ENCODE measurements at places on chromosomes 12 and 14.
A peak's percentile ranks its signal among the peaks of the same experiment; 100 is the strongest.

DNA sequence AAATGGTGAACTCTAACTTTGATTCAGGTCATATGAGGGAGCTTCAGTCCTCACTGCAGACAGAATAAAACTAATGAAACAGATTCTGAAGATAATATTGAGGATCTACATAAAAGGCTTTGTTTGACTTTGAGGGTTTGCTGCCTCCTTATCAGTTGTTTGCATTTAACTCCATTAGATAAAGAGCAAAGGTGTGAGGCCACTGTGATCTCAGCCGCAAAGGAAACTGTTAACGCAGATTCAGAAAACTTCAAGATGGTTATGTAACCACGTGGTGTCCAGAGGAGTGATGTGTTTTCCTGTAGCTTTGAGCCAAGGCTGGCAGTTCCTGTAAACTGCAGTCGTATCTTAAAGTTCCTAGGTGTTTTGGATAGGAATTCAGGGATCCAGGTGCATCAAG, 67.8 kb downstream of the METTL25 start:
- no peak for DNase-seq

- peak; percentile 52 for DNase-seq
Measured at GRCh38 chr12:68358532-68359485, 26.6 kb upstream of the MDM1 start.

DNA sequence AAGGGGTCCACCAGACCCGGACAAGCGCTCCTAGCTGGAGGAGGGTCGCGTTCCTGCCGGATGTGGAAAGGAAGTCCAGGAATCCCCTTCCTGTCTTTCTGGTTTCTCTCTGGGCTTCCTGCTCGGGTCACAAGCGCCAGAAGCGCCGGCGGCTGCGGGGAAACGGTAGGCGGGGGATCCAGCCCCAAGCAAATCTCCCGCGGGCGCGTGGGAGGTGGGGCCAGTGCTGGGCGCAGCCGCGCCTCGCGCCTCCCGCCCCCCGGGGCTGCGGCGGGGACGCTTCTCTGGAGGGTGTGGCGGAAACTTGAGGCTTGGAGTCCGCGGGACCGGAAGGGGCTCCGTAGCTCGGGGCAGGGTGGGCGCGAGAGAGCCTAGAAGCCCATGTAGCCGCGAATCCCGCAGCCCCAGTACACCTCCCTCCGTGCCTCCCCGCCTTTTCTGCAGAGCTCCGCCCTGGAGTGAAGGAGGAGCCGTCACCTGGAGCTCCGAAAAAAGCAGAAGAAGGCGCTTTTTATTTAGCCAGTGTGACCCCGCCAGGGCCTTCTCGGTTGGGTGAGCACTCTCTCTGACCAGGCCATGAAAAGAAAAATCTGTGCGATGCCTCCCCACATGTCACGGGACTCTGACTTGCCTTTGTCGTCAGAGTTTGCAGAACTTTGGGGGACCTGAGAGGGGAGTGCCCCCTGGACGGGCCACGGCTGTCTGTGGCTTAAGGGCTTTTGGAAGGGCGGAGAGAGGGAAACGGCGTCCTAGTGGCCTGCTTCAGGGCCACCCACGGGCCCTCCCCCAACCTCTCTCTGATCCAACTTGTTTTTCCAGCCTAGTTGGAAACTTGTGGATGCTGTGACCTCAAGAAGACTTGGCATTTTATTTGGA, 21.4 kb upstream of the CLEC2D start:
- DNase-seq: peak; percentile 92

GRCh38 chr14:69951263-69951662, 72.0 kb downstream of the SMOC1 start:
- no peak for DNase-seq

GRCh38 chr12:15278816-15279658, 43.3 kb upstream of the PTPRO start:
- no peak for DNase-seq

DNA sequence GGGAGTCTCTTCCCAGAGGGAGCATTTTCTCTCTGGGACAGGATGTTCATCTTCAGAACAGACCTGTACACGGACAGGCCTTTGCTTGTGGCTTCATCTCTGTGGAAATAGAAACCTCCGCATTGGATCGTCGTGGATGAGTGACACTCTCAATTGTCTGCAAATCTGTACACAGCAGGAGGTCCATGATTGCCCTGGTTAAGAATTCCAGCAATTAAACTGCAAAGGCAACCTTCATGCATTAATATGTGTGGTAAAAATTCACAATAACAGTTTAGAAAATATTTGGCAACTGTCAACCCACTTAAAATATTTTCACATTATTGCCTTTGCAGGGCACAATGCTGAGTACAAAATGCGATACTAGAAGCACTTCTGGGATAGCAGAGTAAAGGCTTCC, 149.8 kb upstream of the SFSWAP start:
- no peak for DNase-seq

DNA sequence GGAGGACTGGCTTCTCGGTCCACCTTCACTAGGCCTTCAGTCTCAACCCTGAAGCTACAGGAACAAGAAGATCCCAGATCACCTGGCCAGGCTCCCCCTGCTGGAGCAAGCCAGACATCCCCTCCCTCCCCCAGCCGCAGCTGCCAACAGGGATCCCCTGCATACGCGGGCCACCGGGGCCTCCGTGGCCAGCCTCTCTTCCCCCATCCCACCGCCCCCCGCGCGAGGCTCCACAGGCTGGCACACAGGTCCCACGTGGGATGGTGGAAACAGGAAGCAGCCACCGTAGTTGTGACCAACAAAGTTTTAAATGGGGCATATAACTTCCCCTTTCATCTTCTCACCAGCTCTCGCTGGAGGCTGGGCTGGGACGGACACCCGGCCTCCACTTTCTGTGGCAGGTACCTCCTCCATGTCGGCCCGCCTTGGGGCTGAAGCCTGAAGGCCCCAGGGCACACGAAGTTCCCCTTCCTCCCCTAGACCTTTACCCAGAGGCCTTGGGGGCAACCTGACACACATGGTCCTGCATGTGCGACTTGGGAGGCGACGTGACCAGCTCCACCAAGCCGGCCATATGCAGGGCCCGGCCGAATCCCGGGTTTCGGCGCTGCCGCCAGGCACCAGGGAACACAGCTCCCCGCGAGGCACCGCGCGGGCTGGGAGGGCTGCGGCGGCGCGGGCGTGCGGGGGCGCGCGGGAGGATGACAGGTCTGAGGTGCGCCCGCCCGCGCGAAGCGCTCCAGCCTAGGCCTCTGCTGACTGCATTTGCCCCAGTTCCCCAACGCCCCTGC, 44.4 kb upstream of the PNMA1 start:
- peak; percentile 81 for DNase-seq
